ENCODE measurements at places on chromosomes 4 and X.

GRCh38 chrX:74351760-74352159 is 47.8 kb downstream of the ZCCHC13 start:
- no peak for DNase-seq

GRCh38 chrX:71917621-71918343 is 7.1 kb downstream of the NHSL2 start:
- DNase-seq: no peak

GRCh38 chr4:103422467-103423219 is 224.5 kb upstream of the CENPE start:
- DNase-seq: no peak

GRCh38 chr4:58214376-58214775 is 1104.2 kb upstream of the IGFBP7 start:
- DNase-seq: no peak

- DNase-seq: no peak
These were observed 120.0 kb upstream of the DIAPH2 start for GRCh38 chrX:96564595-96564994.

DNA sequence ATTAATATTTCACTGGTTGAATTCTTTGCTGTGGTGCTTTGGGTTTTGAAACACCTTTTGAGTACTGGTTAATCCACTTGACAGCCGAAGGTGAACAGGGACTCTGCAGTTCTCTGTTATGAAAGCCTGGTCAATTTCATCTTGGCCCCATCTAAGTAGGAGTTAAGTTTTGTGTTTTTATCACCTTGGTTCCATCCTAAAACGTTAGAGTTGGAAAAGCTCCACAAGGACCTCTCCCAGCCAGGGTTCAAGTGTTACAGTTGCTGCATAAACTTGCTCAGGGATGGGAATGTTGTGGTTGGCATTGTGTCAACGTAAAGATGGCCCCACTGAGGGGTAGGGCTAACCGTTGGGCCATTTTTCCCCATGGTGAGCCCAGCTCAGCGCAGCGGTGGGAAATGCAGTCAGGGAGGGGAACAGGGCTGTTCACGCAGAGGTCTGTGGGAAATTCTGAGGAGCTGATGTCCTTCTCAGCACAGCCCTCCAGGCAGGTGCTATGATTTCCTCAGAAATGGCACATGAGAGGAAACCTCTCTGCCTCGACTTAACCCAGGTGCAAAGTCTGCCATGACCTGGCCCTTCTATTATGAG is 188.7 kb downstream of the STIM2 start:
- no peak for DNase-seq

GRCh38 chr4:38600575-38600974 is 63.4 kb upstream of the KLF3 start:
- DNase-seq: no peak

DNA sequence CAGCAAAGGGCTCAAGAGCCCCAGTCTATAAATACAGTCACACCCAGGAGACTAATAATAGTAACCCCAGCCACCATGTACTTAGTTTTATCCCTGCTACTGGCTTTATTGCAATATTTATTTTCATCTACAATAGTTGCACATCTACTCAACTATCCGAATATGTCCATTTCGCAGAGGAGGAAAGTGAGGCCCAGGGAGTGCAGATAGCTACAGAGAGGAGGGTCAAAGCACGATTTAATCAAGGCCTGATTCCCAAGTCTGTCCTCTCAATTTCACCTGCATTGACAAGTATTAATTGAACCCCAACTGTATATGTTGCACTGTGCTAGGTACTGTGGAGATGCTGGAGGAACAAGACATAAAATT is 4.0 kb upstream of the PLP2 start:
- DNase-seq: no peak

DNA sequence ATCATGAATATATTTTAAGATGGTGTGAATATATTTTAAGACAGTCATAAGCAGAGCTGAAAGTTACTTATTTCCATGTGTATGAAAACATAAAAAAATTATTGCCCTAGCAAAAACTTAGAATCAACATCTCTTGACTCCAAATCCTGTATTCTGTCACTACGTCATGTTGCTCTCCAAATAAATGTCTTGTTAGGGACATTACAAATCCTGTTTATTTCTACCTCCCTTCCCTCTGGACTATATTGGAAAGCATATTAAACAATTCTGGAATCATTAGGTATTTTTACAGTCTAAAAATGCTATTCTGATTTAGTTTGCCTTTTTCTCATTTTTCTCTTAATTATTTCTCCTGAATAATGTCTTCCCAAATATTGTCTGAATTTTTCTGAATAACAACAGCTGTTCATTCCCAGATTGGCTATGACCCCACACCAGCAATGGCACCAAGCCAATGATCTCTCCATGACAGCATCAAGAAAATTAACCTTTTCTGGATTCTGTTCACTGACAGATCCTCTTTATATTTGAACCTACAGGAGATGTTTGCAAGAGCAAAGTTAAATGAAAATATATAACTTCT is 523.1 kb downstream of the IQCM start:
- no peak for DNase-seq

GRCh38 chr4:54879576-54879975 is 221.8 kb downstream of the KIT start:
- no peak for DNase-seq

- DNase-seq: peak; percentile 16
These were observed 215.3 kb upstream of the TTC29 start for GRCh38 chr4:147160908-147161513.

DNA sequence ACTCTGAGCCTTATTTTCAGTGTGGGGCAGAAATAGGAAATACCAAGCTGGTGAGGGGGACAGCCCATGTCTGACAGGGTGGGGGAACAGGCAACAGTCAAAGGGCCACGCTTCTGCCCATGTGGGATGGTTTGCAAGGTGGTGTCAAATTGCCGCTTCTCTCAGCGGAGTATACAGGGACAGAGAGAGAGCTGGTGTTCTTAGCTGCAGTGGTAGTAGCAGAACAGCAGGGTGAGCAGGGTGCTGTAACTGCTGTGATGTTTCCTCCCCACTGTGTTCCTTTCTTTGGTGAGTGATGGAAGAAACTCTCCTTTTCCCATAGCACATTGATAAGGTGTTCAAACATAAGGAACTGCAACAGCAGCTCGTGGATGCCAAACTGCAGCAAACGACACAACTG is 37.9 kb downstream of the RBBP7 start:
- DNase-seq: no peak

DNA sequence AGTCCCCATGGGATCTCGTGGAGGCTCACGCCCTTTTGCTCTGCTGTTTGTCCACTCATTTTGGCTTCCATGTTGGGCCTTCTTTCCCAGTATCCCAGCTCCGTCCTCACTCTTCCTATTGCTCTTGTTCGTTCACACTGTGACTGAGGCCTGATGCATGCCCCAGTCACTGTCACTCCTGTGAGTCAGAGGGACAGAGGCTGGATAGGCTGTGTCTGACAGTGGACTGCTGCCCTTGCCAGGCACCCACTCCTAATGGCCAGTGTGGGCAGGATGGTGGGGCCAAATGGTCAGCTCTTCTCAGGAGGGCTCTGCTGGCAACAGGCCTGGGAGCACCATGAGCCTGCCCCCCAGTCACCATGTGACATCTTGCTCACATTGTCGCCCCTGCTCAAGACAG is 40.0 kb downstream of the HADH start:
- DNase-seq: no peak

GRCh38 chr4:185119927-185120630 is 23.0 kb upstream of the SLC25A4 start:
- no peak for DNase-seq

- no peak for DNase-seq
These were observed 11.8 kb upstream of the PDGFC start for GRCh38 chr4:156983366-156983765.

GRCh38 chrX:78555401-78555980 is 103.6 kb downstream of the RTL3 start:
- DNase-seq: no peak

GRCh38 chr4:83209419-83209818 is 75.2 kb downstream of the COQ2 start:
- DNase-seq: no peak

GRCh38 chr4:53494851-53495250 is 96.4 kb downstream of the LNX1 start:
- no peak for DNase-seq

- DNase-seq: no peak
These were observed 11.6 kb downstream of the PDZD4 start for GRCh38 chrX:153818571-153819383.

GRCh38 chrX:72126048-72126415 is 5.7 kb downstream of the RTL5 start:
- DNase-seq: no peak

DNA sequence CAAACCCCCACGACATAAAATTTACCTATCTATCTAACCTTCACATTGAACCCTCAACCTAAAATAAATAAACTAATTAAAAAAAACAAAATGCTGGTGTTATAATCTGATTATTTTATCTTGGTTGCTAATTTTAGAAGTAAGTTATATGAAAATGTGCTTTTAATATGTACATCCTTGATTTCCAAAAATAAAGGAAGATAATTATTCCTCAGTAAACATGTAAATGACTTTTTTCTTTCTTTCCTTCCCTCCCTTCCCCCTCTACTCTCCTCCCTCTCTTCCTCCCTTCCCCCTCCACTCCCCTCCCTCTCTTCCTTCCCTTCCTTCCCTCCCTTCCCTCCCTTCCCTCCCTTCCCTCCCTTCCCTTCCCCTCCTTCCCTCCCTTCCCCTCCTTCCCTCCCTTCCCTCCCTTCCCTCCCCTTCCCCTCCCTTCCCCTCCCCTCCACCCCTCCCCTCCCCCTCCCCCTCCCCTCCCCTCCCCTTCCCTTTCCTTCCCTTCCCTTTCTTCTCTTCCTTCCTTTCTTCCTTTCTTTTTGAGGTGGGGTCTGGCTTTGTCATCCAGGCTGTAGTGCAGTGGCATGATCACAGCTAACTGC is 180.0 kb upstream of the GIMD1 start:
- DNase-seq: no peak

DNA sequence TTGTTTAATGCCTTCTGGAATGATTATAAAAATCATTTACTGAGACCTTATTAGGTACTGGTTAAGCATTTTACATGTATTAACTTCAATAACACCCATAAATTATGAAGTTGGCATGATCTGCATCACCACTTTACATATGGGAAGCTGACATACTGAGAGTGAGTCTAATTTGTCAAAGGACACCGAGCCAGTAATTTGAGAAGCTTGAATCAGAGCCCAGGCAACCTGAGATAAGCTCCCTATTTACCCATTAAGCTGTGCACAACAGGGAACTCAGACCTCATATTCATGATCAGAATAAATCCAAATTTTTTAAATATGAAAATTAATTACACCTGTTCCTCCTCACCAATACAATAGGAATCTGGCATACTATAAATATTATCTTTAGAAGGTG is 247.9 kb upstream of the EPHA5 start:
- DNase-seq: no peak

- DNase-seq: no peak
These were observed 143.6 kb downstream of the ZAR1 start for GRCh38 chr4:48633657-48634056.

GRCh38 chr4:153748378-153748777 is 11.4 kb downstream of the RNF175 start:
- no peak for DNase-seq

DNA sequence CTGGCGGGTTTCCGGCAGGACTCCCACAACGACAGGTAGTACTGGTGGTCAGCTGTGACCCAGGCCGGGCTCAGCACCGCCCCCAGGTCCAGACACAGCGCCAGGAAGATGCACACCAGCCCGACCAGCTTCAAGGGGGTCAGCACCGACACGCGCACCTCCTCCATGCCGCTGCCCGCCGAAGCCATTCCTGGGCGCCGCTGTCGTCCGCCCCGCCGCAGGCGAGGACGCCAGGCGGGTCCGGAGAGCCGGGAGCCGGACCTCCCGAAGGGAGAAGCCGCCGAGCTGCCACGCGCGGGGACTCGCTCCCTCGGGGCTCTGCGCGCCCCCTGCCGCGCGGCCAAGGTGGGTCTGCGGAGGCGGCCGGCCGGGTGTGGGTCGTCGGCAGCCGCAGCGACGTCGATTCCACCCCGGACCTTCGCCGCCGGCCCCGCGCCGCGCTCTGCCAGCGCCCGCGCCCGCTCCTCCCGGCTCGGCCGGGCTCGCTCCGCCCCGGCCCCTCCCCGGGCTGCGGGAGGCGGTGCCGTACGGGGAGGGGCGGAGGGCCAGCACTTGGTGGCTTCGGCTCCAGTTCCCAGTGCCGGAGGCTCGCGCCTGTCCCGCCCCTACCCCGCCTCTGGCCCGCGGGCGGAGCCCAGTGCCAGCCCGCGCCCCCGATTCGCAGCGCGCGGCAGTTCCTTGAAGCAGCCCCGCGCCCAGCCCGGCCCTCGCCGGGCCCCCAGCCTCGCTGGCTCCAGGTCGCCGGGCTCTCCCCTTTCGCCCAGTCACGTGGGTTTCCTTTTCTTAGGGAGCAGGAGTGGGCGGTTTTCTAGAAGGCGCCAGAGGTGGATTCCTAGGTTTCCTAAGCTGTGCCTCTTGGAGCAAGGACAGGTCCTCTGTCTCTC is at the start of gene TMEM47:
TSS of gene TMEM47 (minus strand) at position 444 of the 884 bp plus-strand sequence. CDS start at position 188, 256 bp downstream.
- peak; percentile 21 for DNase-seq

GRCh38 chrX:40550066-40550465 is 30.7 kb upstream of the ATP6AP2 start:
- no peak for DNase-seq

DNA sequence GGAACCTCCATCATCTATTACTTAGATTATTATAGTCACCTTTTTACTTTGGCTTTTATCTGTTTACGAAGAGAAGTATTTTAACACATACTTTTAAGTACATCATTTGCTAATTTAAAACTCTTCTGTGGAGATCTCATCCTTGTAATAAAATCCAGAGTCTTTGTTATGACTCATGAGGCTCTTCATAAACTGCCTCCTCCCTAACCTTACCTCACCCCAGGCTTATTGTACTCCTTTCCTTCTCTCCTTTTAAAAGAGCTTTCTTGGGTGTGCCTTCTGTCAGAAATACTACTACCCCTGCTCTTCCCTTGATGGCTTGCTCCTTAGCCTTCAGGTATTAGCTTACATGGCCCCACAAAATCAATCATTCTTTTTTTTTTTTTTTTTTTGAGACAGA is 6.6 kb downstream of the ARL9 start:
- no peak for DNase-seq

DNA sequence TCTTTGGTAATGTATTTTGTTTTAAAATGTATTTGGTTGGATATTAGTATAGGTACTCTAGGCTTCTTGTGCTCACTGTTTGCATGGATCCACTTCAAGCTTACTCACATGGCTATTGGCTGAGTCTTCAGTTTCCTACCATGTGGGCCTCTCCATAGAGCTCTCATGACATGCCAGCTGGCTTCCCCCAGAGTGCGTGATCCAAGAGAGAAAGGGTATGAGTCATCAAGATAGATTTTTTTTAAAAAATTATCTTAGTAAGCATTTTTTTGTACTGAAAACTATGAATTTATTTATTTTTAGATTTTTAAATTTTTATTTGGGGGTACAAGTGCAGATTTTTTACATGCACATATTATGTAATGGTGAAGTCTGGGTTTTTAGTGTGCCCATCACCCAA is 219.1 kb upstream of the AMOT start:
- DNase-seq: no peak

- peak; percentile 34 for DNase-seq
These were observed 21.8 kb upstream of the AREG start for GRCh38 chr4:74423104-74423503.

DNA sequence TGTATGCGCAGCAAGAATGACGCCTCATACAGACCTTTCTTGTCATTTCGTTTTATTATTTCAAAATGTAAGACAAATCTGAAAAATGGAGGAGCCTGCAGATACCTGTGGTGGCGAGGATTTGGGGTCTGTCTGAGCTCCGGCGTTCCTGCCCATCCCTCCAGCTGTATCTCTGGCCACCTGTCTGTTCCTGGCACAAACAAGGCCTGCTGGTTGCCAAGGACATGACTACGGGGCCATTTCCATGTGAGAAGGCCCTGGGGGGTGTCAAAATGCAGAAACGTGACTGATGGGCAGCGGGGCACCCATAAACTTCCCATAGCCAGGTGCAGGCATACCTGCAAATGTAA is 591 bp upstream of the TSPAN7 start:
- no peak for DNase-seq

- DNase-seq: no peak
These were observed 28.9 kb downstream of the OFD1 start for GRCh38 chrX:13763489-13763888.

All from AG04450 (cell line).